ENCODE measurements at places on chromosomes 5 and 9.

DNA sequence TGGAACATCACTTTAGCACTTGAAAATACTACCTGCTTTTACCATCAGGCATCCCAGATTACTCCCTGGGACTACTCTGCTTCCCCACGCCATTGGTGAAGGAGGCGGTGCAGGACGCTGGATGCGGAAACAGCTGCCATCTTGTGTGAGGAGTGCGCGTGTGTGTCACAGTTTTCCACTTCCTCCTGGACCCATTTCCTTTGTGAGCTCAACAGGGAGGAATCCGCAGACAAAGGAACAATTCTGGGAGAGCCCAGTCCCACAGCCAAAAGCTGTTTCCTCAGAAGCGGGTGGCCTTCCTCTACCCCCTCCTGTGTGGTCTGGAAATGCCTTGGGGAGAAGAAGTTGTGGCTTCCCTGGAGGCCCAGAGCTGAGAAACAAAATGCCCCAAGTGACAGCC lies 16.8 kb downstream of the AFAP1L1 start:
- no peak for DNase-seq

DNA sequence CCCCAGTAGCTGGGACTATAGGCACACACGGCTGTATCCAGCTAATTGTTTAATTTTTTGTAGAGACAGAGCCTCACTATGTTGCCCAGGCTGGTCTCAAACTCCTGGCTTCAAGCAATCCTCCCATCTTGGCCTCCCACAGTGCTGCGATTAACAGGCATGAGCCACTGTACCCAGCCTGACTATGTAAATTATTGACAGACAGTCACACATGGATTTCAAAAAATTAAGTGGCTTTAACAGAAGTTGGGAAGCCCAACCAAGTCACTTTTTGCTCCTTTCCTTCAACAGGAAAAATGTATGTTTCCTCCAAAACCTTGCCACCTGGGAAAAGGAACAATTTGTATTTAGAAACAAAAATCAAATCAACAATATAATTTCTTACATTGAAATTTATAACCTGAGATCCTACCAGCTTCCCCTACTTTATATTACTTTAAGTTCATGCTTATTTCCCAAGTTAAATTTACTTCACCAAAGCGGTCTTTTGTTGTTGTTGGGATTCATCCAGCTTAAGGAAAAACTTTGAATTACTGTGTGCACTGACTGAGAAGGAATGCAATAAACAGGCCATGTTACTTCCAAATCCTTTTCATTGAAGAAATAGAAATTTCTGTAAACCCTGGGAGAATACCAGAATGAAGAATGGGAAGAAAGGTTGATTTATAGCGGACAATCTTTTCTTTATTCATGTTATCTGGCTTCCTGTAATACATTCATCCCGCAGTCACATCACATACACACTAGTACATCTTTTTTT lies 8.6 kb downstream of the PCA3 start:
- no peak for DNase-seq

- DNase-seq = no peak
Observed at GRCh38 chr9:136531904-136532798, 13.7 kb downstream of the NOTCH1 start.

DNA sequence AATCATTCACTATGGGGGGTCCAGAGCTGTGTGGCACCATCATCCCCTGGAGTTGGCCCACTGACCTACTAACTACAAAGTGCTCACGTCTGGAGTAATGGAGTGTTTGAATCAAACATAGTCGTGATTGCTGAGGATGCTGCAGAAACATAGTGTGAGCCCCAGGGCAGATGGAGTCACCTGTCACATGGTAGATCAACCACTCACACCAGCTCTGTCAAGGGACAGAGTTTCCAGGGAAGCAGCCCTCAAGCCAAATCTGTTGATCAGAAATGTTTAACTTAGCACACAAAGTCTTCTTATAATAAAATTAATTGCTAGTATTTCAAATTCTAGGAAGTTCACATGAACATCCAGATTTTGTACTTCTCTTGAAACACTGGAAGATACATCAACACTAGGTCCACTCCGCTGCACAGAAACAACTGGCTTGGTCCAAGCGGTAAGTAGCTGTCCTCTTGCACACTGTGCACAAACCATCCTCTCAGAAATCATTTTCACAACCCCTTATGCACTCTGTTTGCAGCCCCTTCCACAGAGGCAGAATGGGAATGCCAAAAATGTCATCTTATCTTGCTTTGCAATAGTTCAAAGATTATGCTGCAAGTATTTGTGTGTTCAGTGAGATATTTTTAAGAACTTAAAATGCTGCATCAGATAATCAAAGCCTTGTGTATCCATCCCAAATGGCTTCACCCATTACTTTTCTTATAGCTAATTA lies 191.0 kb downstream of the EPB41L4A start:
- DNase-seq = no peak

GRCh38 chr9:119020284-119020683 lies 349.0 kb downstream of the BRINP1 start:
- no peak for DNase-seq

DNA sequence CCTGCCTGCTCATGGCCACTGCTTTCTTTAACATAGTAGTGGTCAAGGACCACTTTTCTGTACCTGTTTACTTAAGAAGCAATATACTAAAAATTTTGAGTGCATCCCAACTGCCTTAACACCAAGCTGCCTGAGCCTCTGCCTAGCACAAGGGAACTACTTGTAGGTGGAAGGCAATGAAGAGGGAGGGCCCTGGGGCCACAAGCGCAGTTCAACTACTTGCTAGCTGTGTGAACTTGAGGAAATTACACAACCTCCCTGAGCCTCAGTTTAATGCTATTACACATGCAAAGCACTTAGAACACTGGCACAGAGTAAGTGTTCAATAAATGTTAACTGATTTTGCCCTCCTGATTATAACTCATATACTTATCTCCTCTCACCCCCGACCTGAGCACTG lies 6.3 kb downstream of the ARL15 start:
- DNase-seq = no peak

DNA sequence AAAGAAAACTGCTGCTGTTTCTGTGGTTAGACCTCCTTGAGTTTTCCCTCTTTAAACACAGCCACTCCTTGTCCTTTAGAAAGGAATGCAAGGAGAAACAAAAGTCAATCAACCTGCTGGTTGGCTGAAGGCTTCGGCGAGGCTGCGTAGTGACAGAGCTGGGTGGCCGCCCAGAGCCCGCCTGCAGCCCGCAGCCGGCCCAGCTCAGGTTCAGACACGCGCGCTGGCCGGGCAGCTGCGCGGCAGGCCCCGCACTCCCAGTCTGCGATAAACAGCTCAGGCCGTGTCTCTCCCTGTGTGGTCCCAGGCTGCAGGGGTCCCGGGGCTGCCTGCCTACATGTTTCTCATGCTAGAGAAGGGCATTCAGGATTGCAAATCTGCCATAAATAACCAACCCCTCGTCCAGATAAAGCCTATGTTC lies 115.4 kb downstream of the HSD17B3 start:
- peak; percentile 25 for DNase-seq

- DNase-seq = no peak
Observed at GRCh38 chr5:72109062-72109411, 1.8 kb downstream of the MAP1B start.

GRCh38 chr5:123181394-123181801 lies 92.4 kb downstream of the PRDM6 start:
- no peak for DNase-seq

GRCh38 chr9:137053944-137054931 lies at the start of gene ENTPD2:
Gene ENTPD2, minus strand, starts transcription at chr9:137054061. Its CDS starts 64 bp downstream, at chr9:137053997.
- no peak for DNase-seq

DNA sequence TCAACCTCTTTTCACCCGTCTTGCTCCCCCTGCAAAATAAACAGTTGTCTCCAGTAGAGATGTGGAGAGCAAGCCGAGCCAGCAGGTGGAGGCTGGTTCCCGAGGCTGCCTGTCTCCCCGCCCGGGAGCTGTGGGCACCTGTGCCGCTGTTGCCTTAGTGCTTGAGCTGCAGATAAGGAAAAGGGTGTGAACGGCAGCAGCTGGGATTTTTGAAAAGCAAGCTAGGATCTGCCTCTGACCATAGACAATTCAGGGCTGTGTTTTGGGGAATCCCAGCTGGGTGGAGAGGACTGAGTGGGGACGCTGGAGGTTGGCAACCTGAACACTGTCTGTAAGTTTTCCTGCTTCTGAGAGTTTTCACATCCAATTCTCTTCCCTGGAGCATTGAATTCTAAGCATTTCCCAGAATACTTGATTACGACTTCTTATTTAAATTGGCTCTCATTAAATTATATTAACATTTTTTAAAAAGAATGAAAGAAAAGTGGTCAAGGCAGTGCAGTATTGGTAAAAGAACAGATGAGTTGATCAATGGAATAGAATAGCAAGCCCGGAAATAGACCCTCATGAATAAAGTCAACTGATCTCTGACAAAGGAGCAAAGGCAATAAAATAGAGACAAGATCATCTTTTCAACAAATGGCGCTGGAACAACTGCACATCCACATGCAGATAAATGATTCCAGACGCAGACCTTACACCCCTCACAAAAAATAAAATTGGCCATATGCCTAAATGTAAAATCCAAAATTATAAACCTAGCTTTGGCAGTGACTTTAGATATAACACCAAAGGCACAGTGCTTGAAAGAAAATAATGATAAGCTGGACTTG lies 9.7 kb downstream of the WNK2 start:
- no peak for DNase-seq

DNA sequence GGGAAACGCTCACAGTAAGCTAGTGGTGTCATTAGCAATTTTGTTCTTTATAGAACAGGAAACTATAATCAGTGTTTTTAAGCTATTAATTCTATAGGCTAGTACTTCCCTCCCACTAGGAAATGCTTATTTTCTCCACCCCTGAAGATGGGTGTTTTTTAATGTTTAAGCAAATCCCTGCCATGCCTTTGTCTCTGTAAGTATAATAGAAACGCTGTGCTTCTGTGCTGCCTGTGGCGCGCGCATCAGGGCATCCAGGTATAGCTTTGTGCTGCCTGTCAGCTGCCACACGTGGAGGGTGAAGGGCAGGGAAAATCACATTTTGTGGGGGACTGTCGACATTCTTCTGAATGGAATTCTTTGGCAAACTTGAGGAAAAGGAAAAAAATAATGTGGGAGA lies 217.5 kb downstream of the RAB3C start:
- DNase-seq = no peak

- DNase-seq = no peak
Observed at GRCh38 chr5:142842994-142843905, 73.1 kb downstream of the ARHGAP26 start.

DNA sequence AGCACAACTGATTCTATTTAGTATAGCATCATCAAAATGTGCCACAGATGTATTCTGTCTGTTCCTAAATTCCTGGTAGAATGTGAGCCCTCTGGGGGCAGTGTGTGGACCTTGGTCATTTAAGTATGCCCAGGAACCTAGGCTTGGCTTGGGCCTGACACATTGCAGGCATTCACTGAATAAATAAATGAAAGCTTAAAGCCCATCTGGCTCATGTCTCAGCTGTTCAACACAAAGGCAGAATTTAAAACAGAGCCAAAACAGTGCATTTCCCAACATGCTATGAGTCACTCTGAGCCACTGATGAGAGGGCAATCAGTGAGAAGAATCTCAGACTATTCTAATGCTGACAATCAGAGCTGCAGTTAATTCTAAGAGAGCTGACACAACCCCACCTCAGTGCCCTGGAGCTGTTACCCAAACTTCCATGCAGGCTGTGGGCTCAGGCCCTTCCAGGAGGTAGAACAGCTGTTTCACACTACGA lies 8.1 kb downstream of the FAM193B start:
- DNase-seq = no peak

DNA sequence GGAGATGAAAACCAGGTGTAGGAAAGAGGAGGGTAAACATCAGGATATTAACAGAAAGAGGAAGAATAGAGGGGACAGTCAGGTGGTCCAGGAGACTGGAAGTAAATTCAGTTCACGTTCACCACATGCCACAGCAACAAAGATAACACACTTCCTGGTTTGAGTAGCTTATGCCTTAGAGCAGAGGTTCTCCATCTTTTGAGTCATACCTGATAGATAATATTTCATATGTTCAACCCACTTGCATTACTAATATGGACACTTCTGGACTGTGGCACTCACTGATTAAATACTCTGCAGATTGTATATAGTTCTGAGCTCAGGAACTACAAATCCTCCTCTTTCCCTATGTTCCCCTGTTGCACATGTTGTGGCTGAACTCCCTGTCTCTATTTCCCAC lies 179.9 kb upstream of the NR3C1 start:
- no peak for DNase-seq

GRCh38 chr9:114080773-114081440 lies 2.8 kb upstream of the AMBP start:
- DNase-seq = no peak

GRCh38 chr9:87872079-87872624 lies 10.5 kb upstream of the SPATA31E1 start:
- no peak for DNase-seq

All from iPS DF 19.7 (cell line).